ENCODE measurements at places on chromosomes 4 and X.

- no peak for DNase-seq
These were observed 52.9 kb downstream of the PGRMC1 start for GRCh38 chrX:119288890-119289393.

DNA sequence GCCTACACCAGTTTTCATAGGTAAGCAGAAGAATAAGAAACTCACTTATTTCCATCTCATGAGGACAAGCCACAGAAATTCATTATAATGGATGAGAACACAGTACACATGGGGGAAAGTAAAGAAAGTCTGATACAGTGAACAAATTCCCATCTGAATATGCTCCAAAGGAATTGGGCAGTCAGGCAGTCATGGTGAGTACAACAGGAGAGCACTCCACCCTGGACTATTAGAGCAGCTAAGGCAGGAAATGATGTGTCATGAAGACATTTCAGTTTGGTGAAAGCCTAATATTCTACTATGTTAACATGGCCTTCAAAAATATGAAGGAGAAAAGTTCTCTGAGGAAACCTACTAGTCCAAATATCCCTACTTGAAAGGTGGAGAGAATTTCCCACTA lies 92.0 kb upstream of the PRDX4 start:
- DNase-seq: no peak

DNA sequence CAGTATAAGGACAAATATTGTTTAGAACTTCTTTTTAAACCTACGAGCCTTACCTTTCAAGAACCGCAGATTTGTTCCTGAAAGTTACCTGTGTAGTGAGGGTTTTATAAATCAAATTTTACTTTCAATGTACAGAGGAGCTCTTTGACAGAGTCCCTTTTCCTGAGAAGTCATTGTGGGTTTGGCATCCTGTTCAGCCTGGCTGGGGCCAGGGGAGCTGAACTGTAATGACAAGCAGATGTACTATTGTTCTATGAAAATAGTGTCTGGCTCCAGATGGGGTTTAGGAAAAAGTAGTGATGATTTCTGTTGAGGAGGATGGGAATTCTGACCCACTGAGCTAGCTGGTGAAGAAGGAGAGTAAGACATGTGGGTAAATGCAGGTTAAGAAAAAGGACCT lies 196.2 kb upstream of the PGRMC2 start:
- DNase-seq: no peak

GRCh38 chr4:74948236-74948635 lies 15.3 kb downstream of the PARM1 start:
- no peak for DNase-seq

GRCh38 chr4:80183250-80184052 lies 13.9 kb upstream of the PRDM8 start:
- peak; percentile 48 for DNase-seq

- no peak for DNase-seq
These were observed 78.8 kb downstream of the CLDN22 start for GRCh38 chr4:183241322-183241640.

DNA sequence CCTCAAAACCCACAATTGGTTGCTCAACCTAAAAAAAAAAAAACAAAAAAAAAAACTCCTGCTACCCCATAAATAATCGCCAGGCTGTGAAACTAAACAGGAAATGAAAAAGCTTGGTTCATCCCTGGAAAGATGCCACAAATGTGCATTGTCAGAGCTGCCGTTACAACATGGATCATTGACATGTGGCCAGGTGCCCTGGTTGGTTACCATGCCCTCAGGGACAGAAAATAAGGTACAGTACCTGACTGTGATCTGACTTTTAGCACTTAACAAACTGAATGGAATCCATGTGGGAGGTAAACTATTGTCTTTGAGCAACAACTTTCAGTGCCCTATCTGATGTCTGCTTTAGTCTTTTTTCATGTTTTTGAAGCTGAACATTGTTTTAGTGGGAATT lies 118.0 kb upstream of the RPL34 start:
- DNase-seq: no peak

DNA sequence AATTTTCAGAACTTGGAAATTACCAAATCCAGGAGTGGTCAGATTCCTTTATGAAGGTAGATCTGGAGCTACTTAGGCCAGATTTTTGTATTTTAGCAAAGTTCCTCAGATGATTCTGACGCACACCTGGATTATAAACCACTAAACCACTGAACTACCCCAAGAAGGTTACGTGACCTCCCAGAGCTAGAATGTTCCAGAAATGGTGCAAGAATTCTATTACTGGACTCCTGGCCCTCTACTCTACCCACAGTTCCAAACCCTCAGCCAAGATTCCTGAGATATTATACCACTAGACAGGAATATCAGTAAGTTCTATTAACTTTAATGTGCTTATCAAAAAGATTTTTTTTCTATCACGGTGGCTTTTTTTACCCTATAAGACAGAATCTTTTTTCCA lies 67.1 kb downstream of the ABCG2 start:
- no peak for DNase-seq

DNA sequence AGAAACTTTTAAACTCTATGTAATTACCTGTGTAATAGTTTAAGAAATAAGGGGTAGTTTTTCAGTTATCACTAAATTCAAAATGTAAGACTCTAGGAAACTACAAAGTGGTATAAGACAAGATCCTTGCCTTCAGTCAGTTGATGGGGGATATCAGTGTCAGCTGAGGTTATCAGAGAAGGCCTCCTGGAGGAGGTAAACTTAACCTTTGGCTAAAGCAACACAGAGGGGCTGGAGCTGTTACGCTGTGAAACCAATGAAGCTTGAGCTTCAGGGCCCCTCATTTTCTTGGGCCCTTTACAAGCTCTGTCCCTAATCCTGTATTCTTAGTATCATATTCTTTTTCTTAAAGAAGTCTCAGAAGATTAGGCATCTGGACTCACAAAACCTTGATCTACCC lies 35.9 kb downstream of the FAM13A start:
- no peak for DNase-seq

- peak; percentile 85 for DNase-seq
These were observed 15.5 kb downstream of the P2RY8 start for GRCh38 chrX:1521459-1521956.

- no peak for DNase-seq
These were observed 7.4 kb downstream of the DCAF8L2 start for GRCh38 chrX:27597508-27597907.

DNA sequence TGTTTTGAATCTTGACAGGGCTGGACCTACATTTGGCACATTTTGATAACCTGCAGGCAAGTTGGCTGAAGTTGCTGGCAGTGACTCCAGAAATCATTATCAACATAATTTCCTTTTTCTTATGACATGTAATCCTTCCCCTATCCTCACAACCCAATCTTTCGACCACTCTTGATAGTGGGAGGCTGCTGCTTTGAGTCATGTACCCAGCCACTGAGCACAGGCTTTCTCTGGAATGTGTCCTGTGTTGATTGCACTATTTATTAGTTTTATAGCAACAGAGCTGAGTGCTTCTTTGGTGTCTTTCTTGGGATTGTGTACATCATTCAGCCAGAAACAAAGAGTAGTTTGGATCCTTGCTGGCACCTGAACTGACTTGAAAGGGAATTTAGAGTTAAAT lies 183.1 kb upstream of the LEF1 start:
- no peak for DNase-seq

DNA sequence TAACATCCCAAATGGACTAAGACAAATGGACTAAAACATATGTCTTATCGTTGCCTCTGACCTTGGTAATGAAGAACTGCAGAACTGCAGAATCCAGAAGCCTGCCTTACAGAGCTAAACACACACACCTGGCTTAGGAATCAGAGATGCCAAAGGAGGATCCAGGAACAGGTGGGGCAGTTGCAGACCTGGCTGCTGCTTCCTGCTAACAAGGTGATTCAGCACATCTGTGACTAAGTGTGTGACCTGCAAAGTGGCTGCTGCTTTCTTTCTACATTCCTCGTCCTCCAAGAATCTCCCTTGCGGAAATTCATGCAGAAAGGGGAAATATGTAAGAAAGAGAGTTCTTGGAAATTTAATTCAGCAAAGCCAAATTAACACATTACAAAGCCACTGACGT lies 96.8 kb upstream of the NLGN4X start:
- no peak for DNase-seq

- DNase-seq: no peak
These were observed 132.9 kb downstream of the CHIC2 start for GRCh38 chr4:53931461-53931961.

DNA sequence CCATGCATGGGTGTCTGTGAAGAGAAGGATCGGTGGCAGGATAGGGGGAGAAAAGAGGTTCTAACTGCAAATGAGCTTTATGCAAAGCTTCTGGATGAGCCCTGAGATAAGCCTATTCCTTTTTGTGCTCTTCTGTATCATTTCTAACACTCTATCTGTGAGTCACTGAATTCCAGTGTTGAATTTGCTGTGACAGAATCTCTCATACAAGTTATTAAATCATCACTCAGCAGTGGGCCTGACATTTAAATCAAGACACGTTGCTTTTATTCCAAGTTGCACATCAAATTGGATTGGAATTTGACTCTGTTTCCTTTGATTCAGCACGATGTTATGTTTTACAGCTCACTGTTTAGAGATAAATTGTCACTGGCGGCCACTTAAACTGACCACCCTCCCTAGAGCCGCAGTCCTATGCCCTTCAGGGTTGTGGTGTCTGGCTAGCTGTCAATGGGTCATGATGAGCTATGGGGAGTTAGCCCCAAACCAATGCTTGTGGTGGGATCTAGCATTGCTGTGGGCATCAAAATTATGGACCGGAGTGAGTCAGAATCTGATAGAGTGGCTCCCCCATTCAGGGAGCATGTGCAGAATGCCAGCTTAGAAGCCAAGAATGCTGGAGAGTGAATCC lies 42.7 kb downstream of the LHFPL1 start:
- no peak for DNase-seq

- DNase-seq: peak; percentile 24
These were observed 66.5 kb upstream of the TMEM184C start for GRCh38 chr4:147550626-147551246.

DNA sequence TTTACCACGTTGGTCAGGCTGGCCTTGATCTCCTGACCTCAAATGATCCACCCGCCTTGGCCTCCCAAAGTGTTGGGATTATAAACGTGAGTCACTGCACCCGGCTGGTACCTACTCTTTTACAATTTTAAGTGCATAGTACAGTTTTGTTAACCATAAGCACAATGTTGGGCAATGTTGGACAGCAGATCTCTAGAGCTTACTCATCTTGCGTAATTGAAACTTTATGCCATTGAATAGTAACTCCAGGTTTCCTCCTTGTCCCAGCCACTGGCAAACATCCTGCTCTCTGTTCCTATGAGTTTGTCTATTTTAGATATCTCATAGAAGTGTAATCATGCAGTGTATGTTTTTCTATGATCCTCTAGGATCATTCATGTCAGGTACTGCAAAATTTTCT lies 9.3 kb upstream of the CPE start:
- no peak for DNase-seq

DNA sequence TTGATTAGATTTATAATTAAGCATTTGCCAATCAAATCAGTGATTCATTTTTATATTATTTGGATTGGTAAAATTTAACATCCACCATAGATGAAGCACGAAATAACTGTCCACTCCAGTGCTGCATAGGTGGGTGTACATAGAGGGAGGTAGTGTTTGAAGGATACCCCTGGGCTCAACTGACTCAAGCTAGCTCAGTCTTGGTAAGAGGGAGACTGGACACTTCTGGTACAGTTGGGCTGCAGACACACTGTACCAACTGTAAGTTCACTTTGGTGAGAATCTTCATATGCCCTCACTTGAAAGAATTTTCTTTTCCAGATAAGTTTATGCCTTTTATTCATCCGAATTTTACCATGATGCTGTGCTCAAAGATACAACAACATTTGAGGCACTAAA lies 48.6 kb upstream of the UGT2B15 start:
- DNase-seq: no peak

- DNase-seq: no peak
These were observed 75.0 kb downstream of the ZFYVE28 start for GRCh38 chr4:2343476-2343875.

- no peak for DNase-seq
These were observed 73.3 kb downstream of the LIMCH1 start for GRCh38 chr4:41611124-41611838.

GRCh38 chr4:73704314-73705055 lies 35.9 kb upstream of the CXCL8 start:
- DNase-seq: no peak

- DNase-seq: no peak
These were observed 1310.8 kb upstream of the AGA start for GRCh38 chr4:178752954-178753525.

GRCh38 chrX:151996347-151996746 lies 21.9 kb upstream of the GABRE start:
- no peak for DNase-seq

DNA sequence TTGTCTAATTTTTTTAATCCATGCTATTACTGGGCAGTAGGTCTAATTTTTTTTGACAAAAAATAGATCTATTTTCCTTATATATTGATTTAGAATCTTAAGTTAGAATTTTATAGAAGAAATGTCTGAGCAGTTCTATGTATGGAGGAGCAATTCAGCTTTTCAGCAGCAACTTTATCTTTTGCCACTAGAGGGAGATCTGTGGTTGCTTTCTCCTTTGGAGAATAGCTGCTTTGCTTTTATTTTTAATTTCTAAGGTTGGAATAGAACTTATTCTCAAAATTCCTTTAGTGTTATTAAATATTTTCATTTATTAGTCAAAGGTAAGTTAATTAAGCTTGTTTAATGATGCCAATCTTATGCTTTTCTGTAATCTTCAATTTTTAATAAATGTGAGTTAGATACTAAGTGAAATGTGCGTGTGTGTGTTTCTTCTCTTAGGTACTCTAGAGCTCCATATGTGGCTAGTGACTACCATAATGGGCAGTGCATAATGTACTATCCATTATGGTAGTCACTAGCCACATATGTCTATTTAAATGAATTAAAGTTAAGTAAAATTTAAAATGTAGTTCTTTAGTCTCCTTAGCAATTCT lies 29.3 kb downstream of the FAM199X start:
- DNase-seq: no peak

- no peak for DNase-seq
These were observed 37.4 kb upstream of the SPON2 start for GRCh38 chr4:1209821-1210220.

GRCh38 chrX:107601326-107601725 lies 27.0 kb upstream of the PRPS1 start:
- DNase-seq: no peak

DNA sequence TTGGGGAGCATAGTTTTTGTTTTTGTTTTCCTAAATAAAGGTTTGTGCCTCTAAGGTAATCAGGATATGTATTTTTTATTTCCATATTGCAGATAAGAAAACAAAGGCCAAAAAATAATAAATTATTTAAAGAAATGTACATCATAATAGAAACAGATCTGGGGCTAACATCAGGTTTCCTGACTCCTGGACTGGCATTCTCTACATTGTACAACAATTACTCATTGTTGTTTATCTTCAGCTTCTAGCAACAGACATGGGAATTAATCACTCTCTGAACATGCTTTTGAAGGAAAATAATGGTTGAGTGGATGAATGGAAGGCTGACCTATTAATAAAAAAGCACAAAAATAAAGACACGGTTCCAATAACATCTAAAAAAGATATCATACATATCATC lies 146.2 kb downstream of the KCNIP4 start:
- no peak for DNase-seq

- no peak for DNase-seq
These were observed 100.3 kb upstream of the FAT1 start for GRCh38 chr4:186823989-186824388.

GRCh38 chr4:60799214-60799613 lies 400.9 kb upstream of the ADGRL3 start:
- no peak for DNase-seq

Data from activated CD4-positive, alpha-beta memory T cell treated with anti-CD3 and anti-CD28 coated beads for 36 hours (primary cell).